Erythroblast (primary cell): ENCODE measurements at places on chromosomes 1 and 21.

DNA sequence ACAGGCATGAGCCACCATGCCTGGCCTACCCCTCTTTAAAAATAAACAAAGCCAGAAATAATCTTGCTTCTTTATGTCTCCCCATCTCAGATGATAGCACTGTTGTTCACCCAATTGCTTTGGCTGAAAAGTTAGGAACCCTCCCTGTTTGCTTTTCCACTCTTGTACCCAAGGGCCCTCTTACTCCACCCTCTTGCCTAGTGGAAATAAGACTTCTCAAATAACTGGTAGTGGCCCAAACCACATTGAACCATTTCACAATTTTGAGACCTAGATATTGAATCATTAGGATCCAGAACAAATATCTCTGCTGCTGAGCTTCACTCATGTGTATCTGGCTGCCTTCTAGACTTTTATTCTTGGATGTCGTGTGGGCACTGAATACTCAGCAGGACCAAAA, 37.7 kb downstream of the RNF220 start:
- DNase-seq = no peak

DNA sequence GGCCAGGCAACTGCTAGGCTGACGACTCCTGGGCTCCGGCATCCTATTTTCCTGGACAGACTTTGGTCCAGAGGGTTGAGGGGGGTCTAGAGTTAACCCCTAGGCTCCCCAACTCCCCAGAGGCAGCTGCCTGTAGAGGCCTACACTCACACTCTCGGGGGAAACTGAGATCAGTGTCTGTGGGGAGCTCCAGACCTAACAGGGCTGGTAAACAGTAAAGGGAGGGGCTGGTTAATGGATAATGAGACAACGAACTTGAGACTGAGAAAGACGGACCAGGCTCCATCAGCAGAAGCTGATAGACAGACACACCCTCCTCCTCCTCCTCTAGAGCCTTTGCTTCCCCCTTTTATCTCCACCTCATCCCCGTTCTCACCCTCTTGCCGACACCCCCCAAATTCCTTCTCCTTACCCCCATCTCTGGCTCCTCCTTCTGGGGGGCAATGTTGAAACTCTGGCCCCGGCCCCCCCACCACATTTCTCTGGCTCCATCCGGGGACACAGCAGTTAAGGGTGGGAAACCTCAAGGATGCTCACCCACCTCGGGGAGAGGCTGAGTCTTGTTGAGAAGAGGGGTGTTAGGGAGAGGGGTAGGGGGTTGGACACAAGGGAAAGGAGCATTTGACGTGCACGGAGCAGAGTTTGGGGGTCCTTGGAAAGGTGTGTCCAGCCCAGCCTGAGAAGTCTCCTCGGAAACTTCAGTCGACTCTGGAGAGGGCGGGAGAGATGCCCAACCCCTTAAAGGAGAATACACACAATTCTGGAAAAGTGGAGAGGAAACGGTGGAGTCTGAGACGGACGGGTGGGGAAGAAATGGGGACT, at the start of gene MTMR11:
MTMR11 (minus strand) TSS at position 710 of the 822 bp plus-strand sequence; CDS start at position 478, 232 bp downstream.
- peak; percentile 52 for DNase-seq

- DNase-seq = no peak
These were observed 1302.0 kb downstream of the KCNT2 start for GRCh38 chr1:195306281-195306680.

GRCh38 chr1:240575981-240576662, 35.8 kb downstream of the GREM2 start:
- no peak for DNase-seq

DNA sequence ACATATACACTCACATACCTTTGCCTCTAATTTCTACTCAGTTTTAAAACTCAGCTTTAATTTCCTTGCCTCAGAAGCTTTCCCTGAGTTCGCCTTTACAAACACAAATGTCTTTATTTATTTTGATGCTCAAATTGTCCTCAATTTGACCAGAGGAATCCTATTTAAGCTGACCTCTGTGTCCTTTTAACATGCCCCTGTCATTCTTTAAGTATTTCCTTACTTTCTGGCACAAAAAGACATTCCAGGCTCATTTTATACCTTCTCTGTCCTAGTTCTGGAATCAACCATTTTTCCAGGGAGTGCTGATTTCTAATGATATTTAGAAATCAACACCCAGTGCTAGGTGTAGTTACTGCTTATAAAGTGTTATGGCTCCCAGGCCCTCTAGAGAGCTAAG, 82.5 kb downstream of the OSBPL9 start:
- DNase-seq = no peak

DNA sequence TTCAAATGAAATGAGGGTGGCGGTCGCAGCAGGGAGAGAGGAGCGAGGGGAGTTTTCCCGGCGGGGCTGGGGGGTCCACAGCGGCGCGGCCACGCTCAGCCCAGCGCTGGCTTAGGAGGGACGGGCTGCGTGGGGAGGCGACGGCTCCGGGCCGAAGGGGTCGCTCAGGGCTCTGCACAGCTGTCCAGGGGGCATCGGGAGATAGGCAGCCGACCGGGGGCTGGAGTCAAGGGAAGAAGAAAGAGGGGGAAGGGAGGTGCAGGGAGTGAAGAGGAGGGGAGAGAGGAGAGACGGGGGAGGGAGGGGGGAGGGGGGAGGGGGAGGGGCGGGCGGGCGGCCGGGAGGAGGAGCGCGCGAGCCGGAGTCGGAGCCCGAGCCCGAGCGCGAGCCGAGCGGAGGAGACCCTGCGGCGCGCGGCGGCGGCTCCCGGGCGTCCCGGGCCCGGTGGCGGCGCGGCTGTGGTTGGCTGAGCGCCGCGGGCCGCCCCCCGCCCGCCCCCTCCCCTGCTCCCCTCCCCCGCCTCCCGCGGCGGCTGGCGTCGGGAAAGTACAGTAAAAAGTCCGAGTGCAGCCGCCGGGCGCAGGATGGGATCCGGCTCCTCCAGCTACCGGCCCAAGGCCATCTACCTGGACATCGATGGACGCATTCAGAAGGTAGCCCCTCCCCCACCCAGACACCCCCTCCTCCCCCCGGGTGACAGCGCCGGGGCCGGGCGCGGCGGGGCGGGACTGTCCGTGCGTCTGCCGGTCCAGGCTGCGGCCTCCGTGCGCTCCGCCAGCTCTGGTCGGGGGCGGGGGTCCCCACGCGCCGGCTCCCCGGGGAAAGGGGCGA, at the start of gene PDE9A:
PDE9A (plus strand) TSS at position 391 of the 831 bp plus-strand sequence; CDS start at position 585, 194 bp downstream.
- no peak for DNase-seq

DNA sequence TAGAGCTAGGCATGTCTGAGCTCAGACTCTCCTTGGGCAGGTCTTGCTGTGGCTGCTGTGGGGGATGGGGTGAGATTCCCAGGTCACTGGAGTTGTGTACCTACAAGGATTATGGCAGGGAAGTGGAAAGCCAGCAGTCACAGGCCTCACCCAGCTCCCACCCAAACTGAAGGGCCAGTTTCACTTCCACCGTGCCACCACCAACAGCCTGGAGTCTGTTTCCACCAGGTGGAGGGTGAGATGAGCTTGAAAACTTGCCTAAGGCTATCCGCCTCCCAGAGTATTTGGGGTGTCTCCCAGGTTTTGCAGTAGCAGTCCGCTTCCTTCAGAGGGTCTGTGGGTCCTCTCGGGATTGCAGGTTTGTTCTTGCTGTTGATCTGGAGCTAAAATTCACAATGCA, 327.7 kb downstream of the PTPRC start:
- no peak for DNase-seq

DNA sequence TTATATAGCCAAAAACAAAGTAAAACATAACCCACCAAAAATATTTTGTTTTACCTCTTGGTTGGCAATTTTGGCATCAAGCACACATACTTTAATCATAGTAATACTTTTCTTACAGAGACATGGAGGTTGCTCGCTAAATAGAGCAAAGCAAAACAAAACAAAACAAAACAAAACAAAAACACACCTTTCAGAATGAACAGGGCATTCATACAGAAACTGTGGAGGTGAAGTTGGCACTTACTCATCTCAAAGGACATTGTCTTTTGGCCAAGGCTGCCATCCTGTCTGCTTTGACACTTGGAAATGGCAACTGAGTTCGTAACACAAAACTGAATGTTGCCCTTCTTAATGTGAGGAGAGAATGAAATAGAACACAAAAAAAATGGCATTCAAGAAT, 773.1 kb downstream of the USP25 start:
- no peak for DNase-seq

DNA sequence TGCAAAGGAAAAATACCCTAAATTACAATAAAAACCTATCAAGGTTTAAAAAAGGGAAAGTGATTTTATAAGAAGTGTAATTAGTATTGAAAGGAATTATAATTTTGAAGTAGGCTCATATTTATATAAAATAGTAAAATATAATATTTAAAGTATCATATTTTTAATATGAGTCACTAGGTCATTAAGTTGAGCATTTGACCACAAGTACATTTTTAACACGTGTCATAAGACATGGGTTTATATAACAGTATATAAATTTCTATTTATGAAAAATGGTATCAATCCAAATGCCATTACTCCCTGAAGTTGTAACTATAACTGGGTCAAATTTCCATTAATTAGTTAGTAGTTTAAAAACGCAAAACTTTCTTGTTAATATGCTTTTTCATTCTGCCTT, 365.9 kb downstream of the COL11A1 start:
- no peak for DNase-seq

- DNase-seq = peak; percentile 72
These were observed 15.4 kb downstream of the LMNA start for GRCh38 chr1:156129687-156130577.

GRCh38 chr1:118914379-118915161, 73.6 kb downstream of the TBX15 start:
- no peak for DNase-seq

- DNase-seq = no peak
These were observed 14.5 kb upstream of the CTH start for GRCh38 chr1:70396607-70397006.

DNA sequence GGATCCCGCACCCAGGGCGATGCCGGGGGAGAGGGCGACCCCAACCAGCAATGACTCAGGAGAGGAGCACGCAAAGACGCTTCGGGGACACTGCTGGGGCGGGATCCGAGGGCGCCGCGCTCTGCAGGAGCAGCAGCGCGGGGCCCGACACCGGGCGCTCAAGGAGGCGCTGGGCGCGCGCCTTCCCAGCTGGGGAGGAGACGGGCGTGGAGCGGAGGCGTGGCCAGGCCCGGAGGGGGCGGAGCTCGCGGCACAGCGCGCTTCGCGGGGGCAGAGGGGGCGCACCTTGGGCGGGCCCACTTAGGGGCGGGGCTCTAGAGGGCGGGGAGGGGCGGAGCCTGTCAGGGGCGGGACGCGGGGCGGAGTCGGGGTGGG, 369 bp downstream of the SUMO3 start:
- DNase-seq = peak; percentile 94

GRCh38 chr1:95287825-95288224, 53.8 kb downstream of the RWDD3 start:
- DNase-seq = no peak

- DNase-seq = no peak
These were observed 14.0 kb downstream of the H6PD start for GRCh38 chr1:9248341-9249262.

DNA sequence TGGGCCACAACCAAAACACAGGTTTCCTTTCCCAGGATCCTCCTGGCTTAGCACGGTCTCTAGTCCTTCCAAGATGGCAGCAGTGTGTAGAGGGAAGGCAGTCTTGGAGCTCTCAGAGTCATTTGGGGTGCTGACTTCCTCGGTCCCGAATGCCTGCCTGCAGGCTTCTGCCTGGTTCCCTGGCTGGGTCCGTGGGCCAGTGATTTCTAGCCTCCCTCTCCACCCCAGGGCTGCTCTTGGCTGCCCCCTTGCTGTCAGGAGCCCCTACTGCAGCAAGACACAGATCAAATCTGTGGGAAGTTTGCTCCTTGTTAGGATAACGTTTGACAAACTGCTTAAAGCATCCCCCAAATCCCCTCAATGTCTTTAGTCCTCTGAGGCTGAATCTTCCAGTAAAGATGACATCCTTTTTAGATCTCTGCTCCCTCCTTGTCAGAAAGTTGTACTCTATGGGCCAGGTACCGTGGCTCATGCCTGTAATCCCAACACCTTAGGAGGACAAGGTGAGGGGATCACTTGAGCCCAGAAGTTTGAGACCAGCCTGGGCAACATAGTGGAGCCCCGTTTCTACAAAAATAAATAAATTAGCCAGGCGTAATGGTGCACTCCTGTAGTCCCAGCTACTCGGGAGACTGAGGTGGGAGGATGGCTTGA, 272.5 kb downstream of the RRAGC start:
- peak; percentile 46 for DNase-seq

DNA sequence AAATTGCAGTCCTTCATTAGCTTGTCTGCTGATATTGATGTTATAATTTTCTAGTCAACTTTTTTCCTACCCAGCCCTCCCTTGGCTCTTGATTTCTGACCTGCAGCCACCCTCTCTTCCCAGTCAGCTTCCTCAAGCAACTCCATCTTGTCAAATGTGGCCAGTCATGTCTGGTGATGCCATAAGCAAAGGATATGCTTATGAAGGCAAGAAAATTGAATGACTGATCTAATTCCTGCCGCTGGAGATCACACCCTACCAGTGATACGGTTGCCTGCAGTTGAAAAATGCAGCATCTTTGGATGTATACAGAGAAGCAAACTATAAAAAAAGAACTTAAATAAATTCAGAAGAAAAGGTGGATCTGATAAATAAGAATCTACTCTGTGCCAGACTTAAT, 297.1 kb upstream of the DAB1 start:
- no peak for DNase-seq

DNA sequence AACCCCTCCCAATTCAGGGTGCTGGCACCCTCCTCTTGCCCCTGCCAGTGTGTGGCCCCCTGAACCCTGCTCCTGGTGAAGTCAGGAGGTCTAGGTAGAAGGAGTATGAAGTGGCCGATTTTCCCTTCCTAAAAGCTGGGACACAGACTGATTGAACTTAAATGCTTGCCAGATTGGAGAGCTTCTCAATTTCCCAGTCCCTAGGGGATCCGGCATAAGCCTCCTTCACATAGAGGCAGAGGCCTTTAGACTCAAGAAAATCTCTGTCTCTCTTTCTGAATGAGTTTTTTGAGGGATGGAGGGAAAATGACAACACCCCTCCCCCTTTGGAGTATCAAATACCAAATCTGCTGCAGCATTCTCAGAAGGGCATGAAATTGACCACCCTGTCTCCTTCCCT, 51.5 kb downstream of the SYT2 start:
- no peak for DNase-seq
